ENCODE measurements at places on chromosomes 1 and 21.

GRCh38 chr1:56525489-56526041 lies 53.8 kb downstream of the PLPP3 start:
- no peak for DNase-seq

DNA sequence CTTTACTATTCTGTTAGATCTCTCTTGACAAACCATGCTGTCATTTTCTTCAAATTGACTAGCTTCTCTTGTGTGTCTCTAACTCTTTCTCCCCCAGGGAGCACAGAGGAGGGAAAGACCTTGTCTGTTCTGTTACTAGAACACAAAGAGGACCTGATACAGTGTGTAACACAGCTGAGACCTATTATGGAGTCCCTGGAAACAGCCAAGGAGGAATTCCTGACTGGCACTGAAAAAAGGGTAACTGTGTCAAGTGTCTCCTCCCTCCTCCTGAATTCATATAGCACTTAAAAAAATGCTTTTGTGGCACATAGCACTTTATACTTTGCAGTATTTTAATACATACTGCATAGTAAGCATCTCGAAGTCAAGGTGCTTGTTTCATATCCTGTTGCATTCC lies 50.6 kb downstream of the ZBTB40 start:
- DNase-seq = no peak

DNA sequence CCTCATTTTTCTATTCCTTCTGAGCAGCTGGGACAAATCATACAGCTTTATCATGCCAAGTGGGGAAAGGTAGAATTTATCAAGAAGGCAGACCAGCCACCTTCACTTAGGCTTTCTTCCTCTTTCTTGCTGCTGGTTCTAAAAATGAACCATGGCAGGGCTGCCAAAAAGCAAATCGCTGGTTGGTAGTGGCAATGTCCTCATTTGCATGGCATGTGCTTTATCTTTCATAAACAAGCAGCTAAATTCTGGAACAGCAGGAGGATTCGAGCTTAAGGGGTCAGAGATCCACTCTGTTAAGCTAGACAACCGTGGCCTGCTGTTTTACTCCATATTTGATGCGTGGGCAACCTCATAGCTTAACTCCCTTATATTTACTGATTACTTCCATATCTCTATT lies 91.3 kb downstream of the RPE65 start:
- no peak for DNase-seq

GRCh38 chr1:191839891-191840290 lies 318.4 kb upstream of the RGS18 start:
- DNase-seq = no peak

DNA sequence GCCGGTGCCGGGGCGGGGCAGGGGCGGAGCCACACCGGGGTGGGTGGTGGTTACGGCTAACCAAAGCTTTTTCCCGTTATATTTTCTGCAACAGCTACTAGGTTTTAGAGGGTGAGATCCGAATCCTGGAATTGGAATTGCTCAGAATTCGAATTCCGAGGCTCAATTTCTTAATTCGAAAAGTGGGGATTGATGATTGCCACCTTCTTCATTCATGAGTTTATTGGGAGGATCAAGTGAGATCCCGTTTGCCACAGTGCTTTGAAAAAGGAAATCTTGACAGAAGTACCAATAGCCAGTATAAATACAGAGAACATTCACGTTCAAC lies 207 bp upstream of the SVBP start:
- DNase-seq = no peak

GRCh38 chr1:32759997-32760623 lies 57.0 kb downstream of the YARS1 start:
- DNase-seq = no peak

DNA sequence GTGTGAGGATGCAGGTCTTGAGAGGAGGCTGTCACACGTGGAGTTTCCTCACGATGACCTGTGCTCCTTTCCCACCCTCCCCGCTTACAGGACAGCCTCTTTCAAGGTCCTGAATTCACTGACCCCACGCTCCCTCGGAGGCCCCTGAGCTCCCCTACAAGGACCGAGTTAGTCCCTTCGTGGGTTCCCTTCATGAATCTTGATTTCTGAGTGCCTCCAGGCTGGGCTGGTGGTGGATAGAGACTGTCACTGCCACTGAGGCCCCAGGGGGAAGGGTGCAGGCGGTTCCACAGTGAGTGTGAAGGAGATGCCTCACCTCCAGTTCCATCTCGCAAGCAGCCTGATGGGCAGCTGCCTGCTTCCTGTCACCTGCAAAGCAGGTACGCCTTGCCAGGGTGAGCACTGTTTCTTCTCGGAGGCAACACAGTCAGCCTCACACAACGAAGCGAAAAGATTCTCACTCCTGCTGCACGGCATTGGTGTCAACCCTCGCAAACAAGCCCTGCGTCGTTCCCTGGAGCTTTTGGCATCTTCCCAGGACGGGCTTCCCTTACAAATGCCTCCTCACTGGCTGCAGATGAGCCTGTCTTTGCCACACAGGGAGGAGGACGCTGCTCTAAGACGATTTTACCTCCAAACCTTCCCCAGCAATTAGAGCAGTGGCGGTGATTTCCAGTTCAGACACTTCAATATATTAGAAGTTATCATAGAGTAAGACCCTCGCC lies 26.7 kb upstream of the PCP4 start:
- no peak for DNase-seq

- DNase-seq = no peak
These were observed 1528.0 kb downstream of the BRINP3 start for GRCh38 chr1:188949701-188950100.

DNA sequence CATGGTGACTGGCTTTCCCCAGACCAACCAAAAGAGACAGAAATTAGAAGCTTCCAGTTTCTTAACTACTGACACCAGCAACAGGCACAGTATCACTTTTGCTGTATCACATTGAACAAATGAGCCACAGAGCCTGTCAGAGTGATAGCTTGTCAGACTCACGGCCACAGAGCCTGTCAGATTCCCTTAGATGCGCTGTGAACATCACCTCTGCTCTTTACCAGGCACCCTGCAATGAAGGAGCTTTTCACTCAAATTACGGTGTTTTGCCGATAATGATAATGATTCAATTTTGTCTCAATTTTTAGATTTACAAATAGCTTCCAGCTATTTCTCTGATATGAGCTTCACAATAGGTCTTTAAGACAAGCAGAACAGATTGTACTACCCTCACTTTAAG lies 107.9 kb upstream of the GNG12 start:
- DNase-seq = no peak

- DNase-seq = no peak
These were observed 65.7 kb downstream of the TLR5 start for GRCh38 chr1:223077247-223077833.

DNA sequence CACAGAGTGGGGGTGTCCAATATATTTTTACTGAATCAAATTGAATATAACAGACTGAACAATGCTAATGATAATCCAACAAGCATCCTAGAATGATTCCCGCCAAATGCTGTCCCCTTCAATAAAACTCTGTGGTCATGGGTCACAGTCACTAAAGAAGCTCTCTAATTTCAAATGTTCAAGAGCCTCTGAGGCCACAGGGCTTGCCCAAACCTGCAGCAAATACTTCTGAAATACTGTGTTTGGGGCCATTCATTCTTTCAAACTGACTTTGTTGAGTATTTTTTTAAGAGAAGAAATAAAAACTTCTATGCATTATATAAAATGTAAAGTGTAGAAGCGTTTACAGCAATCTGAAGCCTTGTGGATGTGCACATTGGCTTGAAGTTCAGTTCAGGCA lies 7.6 kb upstream of the BEND5 start:
- DNase-seq = no peak

- DNase-seq = no peak
These were observed 7.9 kb downstream of the TINAGL1 start for GRCh38 chr1:31583995-31584868.

- DNase-seq = no peak
These were observed 9.4 kb downstream of the FCAMR start for GRCh38 chr1:206960676-206961386.

GRCh38 chr21:14864211-14865021 lies 200.4 kb downstream of the NRIP1 start:
- peak; percentile 64 for DNase-seq

DNA sequence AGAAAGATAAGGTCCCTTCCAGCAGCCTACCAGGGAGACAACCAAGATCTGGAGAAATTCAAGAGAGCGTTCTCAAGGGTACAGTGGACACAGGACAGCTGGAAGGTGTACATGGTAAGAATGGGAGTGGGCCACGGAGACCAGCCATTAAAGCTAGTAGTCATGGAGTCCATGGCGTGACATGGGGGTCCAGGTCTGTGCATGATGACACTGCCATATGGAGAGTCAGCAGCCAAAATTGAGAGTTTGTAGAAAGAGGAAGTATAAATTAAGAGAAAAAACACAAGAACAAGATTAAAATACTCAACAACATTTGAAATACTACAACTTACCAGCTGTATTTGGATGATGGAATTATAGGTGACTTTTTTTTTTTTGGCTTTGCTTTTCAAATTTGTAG lies 7.9 kb upstream of the LORICRIN start:
- DNase-seq = no peak

DNA sequence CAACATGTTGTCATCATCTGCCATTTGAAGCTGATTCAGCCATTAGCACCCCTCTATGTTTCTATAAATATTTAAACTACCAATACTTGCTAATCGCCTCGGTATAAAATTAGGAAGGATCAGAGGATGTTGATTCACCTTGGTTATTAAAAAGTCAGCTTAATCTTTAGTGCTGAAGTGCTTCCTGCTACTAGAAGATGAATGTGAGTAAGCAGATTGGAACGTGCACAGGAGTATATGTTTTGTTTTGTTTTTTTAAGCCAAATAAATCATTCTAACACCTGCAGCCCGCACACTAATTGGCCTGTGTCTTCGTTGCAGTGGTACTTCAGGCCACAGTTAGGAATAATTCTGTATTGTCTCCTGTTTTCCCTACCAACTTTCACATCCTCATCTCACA lies 485.7 kb downstream of the AJAP1 start:
- DNase-seq = no peak

DNA sequence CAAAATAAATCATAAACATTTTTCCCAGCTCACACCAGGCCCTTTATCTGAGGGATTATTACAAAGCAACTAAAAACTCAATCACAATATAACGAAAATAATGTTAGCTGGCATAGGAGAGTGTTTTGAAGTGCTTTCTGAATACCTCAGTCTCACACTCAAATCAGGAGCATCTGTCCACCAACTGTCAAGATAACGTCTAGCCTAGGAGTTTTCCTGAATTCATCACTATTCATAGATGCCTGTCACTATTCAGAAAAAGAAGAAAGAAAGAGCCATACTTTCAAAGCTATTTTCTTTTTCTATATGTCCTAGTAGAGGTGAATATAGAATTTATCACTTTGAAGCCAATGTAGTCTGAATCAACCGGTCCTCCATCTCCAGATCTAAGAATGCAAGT lies 127.0 kb downstream of the AKT3 start:
- no peak for DNase-seq

DNA sequence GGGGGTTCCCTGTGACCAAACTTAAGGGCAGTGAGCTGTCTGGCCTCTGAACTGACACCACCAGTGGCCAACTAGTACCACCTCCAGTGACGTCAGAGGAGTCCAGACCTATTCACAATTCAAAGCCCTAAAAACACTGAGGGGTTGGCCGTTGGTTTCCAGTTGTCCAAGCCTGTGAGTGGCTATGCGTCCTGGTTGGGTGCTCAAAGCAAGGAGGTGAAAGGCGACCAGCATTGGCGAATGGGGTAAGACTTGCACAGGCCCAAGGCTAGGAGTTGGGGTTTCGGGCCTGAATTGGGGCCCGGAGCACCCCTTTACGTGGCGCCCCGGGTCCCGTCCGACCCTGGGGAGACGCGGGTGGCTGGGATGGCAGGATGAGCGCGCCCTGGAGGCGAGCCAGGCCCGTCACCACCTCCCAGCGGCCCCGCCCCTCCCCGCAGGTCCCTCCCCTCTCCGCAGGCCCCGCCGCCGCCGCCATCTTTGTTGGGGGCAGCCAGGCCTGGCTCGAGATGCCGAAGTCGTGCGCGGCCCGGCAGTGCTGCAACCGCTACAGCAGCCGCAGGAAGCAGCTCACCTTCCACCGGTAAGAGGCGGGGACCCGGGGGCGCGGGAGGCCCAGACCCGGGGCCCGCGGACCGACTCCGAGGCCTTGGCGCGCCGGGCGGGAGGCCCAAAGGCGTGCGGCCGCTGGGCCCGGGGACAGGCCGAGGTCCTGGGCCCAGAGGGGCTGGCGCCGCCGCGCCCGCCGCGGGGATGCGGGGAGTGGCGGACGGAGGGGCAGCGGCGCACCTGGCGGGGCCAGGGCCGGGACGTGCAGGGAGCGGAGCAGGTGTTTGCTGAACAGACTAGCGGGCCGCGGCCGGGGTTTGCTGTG lies at the start of gene THAP3:
THAP3 (plus strand) TSS at position 159 of the 874 bp plus-strand sequence; CDS start at position 510, 351 bp downstream.
- no peak for DNase-seq

Measured in glomerular endothelial cell (primary cell).